ENCODE measurements at places on chromosomes 2 and 18.

DNA sequence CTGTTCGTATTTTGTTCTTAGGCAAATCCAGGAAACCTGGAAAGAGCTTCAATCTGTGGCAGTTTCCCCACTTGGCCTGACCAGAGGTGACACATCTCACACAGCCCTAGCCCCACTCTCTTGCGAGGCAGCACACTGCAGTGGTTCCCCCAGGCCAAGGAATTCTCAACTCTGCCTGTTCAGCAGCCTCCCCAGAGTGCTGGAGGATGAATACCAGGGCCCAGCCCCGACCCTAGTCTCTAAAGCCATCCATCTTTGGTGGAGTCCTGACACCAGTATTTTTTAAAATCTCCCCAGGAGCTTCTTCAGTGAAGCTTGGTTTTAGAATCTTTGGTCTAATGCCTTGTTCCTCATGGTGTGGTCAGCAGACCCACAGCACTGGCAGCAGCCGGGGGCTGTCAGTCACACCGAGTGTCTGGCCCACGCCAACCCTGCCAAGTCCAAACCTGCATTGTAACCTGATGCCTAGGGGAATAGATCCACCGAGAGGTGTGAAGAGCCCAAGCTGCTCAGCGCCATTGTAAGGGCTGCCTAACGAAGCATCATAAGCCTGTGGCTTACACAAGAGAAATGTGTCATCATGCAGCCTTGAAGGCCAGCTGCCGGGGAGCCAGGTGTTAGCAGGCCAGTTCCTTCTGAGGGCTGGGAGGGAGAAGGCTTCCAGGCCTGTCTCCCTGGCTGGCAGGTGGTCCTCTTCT is 428.7 kb upstream of the ID2 start:
- H3K27ac ChIP-seq = no peak overlapping the region
- no peaks in the 10 kb centered on the region for H3K27me3 ChIP-seq

DNA sequence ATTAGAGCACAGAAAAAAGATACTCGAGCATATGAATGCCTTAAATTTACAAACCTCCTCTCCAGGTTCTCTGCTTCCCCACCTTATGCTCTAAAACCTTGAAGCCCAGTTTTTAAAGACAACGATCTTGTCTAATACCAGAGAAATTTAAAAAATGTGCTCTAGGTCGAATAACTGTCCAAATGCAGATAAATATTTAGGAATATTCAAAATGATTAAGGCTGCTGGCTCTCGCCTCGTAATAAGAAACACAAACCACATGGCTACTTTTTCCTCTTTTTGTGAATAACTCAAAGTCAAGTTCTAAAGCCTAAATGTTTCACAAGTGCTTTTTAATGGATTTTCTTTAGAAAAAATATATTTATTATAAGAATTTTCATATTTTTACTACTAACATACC is 101.3 kb downstream of the SATB2 start:
- no peak for DNase-seq
- H3K4me3 ChIP-seq = no peak overlapping the region
- no peaks in the 10 kb centered on the region for H3K27me3 ChIP-seq
- H3K4me1 ChIP-seq = no peaks in the 10 kb centered on the region

- H3K27ac ChIP-seq = no peak within 1 kb of the TSS
- no peak for DNase-seq
- no peak within 1 kb of the TSS for H3K4me3 ChIP-seq
- no peaks in the 10 kb centered on the region for H3K36me3 ChIP-seq
- H3K27me3 ChIP-seq = no peaks in the 10 kb centered on the region
- H3K4me1 ChIP-seq = no peaks in the 10 kb centered on the region
Measured at GRCh38 chr2:94871226-94872087, at the start of gene TEKT4. Gene TEKT4 (plus strand): TSS chr2:94871430. CDS start chr2:94871580, 150 bp downstream.

- DNase-seq = no peak
- peaks cover 7% of the 10 kb centered on the region for H3K36me3 ChIP-seq
- no peaks in the 10 kb centered on the region for H3K4me1 ChIP-seq
- no peak overlapping the region for H3K4me3 ChIP-seq
Measured at GRCh38 chr2:135974036-135974435, 11.4 kb downstream of the DARS1 start.

- H3K36me3 ChIP-seq = no peaks in the 10 kb centered on the region
- no peak overlapping the region for H3K27ac ChIP-seq
- no peaks in the 10 kb centered on the region for H3K27me3 ChIP-seq
- H3K4me1 ChIP-seq = no peaks in the 10 kb centered on the region
- DNase-seq = no peak
Measured at GRCh38 chr18:49030138-49030537, 79.4 kb upstream of the SMAD7 start.

- H3K27me3 ChIP-seq = no peaks in the 10 kb centered on the region
- H3K36me3 ChIP-seq = no peaks in the 10 kb centered on the region
- H3K4me1 ChIP-seq = no peaks in the 10 kb centered on the region
- H3K4me3 ChIP-seq = no peak overlapping the region
- no peak overlapping the region for H3K27ac ChIP-seq
Measured at GRCh38 chr2:108171657-108172056, 68.1 kb upstream of the SULT1C3 start.

Measured in pancreas (tissue), 10 donors.